H4 (cell line): ENCODE measurements at places on chromosomes 7 and 10. TPM values are rescaled to one million over a fixed set of nuclear protein-coding genes. Genes with fewer than 3 reads are reported as not detected.

DNA sequence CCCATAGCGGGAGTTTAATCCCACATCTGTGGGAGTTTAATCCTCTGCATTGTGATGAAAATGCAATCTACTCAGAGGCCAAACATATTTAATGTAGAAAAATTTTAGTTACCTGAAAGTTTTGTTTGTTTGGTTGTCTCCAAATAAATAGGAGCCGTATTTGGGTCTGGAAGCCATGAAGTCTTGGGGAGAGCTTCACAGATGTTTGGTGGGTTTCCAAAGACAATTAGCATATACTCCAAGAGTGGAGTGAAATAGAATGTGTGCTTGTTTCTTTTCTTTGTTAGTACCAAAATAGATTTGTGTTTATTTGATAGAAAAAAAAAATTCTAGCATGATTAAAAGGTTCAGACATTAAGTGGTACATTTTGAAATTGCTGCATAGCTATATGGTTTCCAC lies 50.9 kb downstream of the ANK3 start:
- no peak for DNase-seq

- no peak for DNase-seq
Measured at GRCh38 chr7:27929127-27929526, 189.2 kb downstream of the TAX1BP1 start.

DNA sequence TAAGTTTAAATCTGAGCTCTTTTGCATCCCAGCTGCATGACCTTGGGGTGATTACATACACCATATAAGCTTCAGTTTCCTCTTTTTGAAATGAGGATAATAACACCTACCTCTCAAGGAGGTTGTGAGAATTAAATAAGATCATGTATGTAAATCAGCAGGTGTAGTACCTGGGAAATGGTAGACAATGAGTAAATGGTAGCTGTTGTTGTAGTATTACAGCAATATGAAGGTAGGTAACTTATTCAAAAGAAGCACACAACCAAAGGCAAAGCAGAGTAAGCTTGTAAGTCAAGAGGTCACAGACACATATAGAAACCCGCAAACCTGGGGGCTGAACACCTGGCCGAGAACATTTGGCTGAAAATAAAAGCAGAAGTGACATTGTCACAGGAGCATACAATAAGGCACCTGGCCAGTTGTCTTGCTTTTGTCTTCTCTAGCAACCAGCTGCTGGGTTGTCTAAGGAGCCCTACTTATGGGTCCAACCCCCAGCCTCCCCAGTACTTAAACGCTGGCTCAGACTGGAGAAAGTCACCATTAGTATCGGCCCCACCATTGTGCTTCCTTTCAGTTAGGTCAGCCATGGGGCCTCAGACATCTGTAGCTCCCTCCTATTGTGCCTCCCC lies 203.6 kb upstream of the MKLN1 start:
- DNase-seq, result no peak

DNA sequence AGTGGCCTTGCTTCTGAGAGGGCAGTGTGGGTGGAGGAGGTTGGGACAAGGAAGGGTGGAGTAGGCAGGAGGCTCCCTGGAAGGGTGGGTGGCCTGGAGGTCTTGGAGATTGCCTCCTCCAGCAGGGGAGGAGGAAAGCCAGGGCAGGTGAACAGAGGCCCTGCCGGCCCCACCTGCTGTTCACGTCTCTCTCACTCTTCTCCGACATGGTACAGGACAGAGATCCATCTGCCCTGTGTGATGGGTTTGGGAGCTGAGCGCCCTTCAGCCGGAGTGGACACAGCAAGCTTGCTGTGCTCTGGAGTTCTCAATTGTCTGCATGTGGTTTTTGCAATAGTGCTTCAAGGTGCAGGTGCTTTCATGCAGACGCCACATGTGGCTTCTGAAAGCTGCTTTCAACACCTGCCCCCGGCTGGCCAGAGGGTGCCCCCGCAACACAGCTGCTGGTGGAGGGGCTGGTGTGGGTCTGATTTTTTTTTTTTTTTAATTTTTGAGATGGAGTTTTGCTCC lies 82.8 kb upstream of the GNA12 start:
- no peak for DNase-seq

GRCh38 chr7:34354011-34354410 lies 304.0 kb upstream of the NPSR1 start:
- no peak for DNase-seq

DNA sequence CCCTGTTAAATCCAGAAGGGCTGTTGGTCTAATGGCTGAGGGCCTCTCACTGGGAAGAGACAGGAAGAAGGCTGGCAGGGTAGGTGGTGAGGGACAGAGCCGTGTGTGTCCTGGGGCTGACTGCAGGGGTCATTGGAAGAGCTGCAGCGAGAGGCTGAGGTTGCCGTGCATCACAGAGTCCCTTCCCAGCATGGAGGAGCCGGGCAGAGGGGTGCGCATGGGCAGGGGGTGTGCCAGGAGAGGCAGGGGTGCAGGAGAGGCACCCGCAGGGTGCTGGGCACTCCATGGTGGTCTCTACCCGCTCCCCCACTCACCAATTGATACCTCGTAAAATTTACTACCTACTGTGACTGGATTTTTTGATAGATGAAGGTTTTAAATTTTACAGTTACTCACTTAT lies 124.3 kb downstream of the ACTR3B start:
- no peak for DNase-seq

GRCh38 chr10:116073001-116073400 lies 200.0 kb downstream of the GFRA1 start:
- no peak for DNase-seq

AZGP1 gene
- 1.3 and 3.5 TPM in 2 replicates for total RNA-seq

SPDYE6 gene
- total RNA-seq, result not detected in 2 replicates

LHFPL3 gene
- 0.43 TPM in 1 of 2 replicates, not detected in the other for total RNA-seq

NUTM2A gene
- total RNA-seq, result 0.37 TPM in 1 of 2 replicates, not detected in the other
